ENCODE measurements at places on chromosomes 7 and 10. TPM values are rescaled to one million over a fixed set of nuclear protein-coding genes. Genes with fewer than 3 reads are reported as not detected.

TAS2R5 gene
- 0.82 TPM for total RNA-seq

SEMA3E gene
- 28.1 TPM for total RNA-seq

SBDS gene
- 55.0 TPM for total RNA-seq

- no peak for DNase-seq
Observed at GRCh38 chr7:6425948-6426347, 21.8 kb downstream of the DAGLB start.

GRCh38 chr7:8147760-8148463 is 114.1 kb downstream of the ICA1 start:
- no peak for DNase-seq

Measured in frontal cortex (tissue), 4 donors.